ENCODE measurements at places on chromosomes 16 and 17.

DNA sequence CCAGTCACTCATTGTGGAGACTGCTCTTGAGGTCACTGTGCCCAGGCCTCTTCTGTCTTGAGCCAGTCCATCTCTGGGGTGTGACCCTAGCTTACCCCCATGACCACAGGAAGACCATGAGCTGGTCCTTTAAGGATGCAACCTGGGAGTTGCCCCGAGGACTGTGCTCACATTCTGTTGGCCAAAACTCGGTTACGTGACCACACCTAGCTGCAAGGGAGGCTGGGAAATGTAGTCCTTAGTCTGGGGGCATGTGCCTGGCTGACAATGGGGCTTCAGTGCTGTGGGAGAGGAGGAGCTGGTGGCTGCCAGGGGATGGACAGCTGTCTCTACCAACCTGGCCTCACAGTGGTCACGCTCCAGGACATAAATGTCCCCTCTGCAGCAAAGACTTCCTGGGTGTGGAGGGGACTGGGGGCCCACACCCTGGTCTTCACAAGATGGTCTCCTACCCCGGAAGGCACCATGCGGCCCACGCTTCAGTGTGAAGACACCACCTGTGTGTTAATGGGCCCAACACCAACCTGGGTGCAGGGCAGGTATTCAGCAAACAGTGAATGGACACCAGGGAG lies 55.4 kb downstream of the JPH3 start:
- no peak for DNase-seq

GRCh38 chr17:43931062-43931571 lies 11.2 kb downstream of the PPY start:
- no peak for DNase-seq

DNA sequence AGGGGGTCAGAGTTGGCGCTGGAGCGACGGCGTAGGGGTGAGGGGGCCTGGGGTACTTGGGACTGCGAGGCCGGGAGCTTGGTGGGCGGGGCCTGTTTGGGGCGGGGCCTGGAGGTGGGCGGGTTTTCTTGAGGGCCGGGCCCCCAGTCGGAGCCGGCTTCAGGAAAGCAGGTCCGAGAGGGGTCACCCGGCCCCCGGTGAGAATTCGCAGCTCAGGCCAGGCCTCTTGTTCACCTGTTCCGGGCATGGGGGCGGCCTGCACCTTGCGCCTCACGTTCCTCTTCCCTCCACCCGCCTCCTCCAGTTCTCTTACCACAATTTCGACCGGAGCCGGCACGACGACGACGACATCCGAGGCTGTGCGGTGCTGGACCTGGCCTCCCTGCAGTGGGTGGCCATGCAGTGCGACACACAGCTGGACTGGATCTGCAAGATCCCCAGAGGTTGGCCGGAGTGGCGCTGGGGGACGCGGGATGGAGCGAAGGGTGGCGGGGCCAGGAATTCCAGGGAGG lies 52.5 kb downstream of the MRC2 start:
- DNase-seq: no peak

DNA sequence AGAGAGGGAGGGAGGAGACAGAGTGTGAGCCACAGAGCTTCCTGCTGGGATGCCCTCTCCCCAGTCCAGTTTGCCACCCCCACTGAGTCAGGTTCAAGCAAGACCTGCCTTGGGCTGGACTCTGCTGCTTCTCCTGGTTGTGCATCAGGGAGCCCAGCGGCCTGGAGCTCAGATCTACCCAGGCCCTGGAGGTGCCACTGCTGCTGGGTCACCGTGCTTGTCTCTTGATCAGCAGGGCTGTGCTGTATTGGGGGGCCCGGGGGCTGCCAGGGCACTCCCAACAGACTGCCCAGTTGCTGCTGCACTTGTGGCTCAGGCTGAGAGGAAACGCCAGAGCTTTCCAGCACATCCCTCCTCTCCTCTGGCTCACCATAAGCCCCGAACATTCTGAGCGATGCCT lies 8.9 kb downstream of the TLE7 start:
- no peak for DNase-seq

DNA sequence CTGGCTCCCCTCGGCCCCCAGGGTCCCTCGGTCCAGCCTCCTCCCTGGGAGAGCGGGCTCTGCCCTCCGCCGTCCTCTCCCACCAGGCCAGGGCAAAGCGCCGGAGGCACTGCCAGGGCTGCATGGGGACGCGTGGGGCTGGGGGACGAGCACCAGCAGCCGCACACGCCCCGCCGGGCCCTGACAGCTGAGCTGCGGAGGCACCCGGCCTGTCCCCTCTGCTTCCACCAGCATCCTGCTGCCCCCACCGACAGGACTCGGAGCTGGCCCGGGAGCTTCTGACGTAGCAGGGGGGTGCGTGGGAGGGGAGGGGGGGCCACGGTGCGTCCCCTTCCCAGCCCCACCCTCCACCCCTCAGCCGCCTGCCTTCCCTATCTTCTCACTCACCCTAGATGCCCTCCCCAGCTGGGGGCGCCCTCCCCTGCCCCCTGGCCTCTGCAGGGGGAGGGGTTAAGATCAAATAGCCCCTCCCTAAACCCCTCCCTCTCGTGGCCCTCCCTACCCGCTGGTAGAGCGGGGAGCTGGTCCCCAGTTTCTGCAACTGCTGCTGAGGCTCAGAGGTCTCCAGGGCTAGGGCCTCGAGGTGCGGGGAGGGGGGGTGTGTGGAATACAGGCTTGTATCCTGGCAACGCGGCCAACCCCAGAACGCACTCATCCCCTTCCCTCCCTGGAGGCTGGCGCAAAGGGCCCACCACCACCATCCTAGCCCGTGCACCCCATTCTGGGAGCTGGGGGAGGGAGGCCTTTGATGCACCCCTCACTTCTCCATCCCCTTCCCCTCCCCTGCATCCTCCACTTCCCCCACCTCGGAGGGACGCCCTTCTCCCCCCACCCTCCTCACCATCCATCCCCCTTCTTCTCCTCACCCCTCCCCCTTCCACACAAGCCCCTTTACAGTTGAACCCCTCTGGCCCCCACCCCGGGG lies 1.0 kb downstream of the SRCIN1 start:
- DNase-seq: peak; percentile 29

GRCh38 chr16:88309908-88310265 lies 72.9 kb upstream of the ZNF469 start:
- no peak for DNase-seq

DNA sequence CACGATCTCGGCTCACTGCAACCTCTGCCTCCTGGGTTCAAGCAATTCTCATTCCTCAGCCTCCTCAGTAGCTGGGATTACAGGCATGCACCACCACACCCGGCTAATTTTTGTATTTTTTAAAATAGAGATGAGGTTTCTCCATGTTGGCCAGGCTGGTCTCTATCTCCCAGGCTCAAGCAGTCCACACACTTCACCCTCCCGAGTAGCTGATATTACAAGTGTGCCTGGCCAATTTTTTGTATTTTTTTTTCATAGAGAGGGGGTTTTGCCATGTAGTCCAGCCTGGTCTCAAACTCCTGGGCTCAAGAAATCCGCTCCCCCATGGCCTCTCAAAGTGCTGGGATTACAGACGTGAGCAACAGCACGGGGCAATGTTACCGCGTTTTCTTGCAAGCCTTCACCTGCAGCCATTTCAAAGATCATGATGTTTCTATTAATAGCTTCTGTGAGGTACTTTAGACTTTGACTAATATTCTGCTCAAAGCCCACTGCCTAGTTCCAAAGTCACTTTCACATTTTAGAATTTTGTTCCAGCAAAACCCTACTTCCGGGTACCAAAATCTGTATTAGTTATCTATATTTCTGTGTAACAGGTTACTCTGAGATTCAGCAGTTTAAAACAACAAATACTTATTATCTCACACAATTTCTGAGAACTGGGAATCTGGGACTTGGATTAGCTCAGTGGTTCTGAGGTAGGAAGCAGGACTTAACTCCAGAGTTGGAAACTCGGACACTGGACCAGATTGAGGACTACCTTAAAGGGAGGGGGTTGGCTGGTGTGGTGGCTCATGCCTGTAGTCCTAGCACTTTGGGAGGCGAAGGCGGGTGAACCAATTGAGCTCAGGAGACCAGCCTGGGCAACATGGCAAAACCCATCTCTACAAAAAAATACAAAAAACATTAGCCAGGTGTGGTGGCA lies 12.0 kb upstream of the MED13 start:
- no peak for DNase-seq

DNA sequence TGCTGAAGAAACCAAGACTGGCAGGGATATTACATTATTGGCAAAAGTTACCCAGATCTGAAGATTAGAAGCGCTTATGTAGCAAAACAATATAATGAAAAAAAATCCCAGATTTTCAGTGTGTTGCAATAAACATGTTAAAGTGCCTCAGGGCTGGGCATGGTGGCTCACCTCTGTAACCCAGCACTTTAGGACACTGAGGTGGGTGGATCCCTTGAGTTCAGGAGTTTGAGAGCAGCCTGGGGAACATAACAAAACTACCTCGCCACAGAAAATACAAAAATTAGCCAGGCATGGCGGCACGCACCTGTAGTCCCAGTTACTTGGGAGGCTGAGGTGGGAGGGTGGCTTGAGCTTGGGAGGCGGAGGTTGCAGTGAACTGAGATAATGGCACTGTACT lies 6.8 kb downstream of the ZNF207 start:
- no peak for DNase-seq

DNA sequence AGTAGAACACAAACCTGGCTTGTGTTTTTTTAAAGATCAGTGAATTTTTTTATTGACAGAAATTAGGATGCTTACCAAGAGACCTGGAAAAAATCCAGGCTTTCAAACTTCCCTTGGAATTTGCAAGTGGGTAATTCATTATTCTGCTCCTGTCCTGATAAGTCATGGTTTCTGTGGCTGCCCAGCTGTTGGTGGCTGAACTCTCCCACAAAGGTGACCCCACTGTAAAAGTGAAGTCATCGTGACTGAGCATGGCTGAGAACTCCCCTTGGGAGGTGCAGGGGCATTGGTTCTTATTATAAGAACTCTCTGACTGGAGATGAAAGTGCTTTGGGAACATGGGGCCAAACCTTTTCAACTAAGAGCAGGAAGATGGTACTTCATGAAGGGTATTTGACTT lies 46.6 kb upstream of the TANC2 start:
- DNase-seq: no peak

GRCh38 chr16:73771196-73772064 lies 525.2 kb upstream of the PSMD7 start:
- DNase-seq: no peak

DNA sequence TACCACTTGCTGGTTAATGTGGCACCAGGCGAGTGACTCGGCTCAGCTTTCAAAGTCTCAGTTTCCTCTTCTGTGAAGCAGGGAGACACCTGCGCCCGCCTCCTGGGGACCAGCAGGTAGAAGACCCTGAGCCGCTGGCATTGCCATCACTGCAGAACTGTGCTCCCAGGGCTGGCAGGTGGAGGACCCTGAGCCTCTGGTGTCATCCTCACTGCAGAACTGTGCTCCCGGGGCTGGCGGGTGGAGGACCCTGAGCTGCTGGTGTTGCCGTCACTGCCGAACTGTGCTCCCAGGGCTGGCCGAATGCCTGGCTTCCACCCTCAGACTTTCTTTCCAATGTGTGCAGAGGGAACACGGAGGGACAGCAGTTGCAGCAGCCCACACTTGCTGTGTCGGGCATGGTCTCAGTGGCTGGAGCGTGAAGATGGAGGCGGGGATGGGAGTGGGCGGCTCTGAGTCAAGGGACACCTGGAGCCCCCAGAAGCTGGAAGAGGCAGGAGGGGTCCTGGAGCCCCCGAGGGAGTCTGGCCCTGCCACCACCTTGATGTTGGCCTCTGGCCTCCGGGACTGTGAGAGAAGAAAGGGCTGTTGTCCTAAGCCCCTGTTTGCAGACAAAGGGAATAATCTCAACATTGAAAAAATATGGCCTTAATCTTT lies 75.8 kb upstream of the METTL9 start:
- DNase-seq: no peak

GRCh38 chr16:3864562-3864961 lies 16.0 kb downstream of the CREBBP start:
- no peak for DNase-seq

- no peak for DNase-seq
These were observed 17.7 kb downstream of the GFOD2 start for GRCh38 chr16:67701420-67701819.

- no peak for DNase-seq
These were observed 1.7 kb upstream of the SLC16A11 start for GRCh38 chr17:7045492-7046126.

GRCh38 chr17:68541816-68542215 lies 29.6 kb downstream of the PRKAR1A start:
- no peak for DNase-seq

- DNase-seq: peak; percentile 69
These were observed 923 bp downstream of the GDPD3 start for GRCh38 chr16:30112197-30113030.

- peak; percentile 73 for DNase-seq
These were observed 10.3 kb downstream of the NT5M start for GRCh38 chr17:17313350-17313991.

DNA sequence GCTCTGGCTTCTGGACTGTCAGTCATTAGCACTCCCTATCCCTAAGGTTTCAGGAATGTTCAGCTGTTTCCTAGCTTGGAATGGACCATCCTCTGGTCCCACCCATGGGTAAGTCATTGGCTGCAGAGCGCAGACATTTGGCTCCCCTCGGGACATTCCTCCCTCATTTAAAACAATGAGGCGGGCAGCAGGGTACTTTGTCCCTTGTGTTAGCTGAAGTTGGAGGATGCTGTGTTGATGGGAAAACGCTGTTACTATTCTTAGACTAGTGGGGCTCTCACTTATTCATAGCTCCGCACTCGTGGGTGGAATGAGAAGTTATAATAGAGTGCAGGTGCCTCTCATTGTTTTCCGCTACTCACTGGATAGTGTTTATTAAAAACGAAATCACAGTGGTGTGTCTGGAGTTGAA lies 673.8 kb downstream of the WWOX start:
- DNase-seq: no peak

DNA sequence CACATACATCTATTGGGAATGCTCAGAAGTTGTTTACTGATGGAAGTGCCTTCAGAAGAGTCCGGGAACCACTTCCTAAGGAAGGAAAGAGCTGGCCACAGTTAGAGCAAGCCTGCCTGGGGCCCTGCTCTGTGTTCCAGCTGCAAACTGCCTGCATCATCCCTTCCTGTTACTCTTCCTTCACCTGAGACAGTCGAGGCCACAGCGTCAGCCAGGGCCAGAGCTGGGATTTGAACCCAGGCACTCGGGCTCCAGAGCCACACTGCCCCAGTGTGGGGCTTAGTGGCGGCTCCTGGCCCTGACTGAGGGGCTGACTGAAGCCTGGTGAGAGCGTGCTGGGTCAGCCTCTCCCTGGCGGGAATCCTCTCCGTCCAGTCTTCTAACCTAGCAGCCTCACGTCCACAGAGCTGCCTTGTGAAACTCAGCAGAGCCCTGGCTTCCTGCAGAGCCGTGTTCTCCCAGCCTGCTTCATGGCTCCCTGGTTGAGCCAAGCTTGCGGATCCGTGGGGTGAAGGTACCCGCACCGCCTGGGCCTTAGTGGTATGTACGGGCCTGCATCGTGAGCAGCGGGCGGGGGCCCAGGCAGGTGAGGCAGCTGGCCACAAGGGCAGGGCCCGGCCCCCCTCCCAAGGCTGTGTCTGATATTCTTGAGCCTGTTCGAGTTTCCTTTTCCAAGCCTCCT lies 4.6 kb upstream of the C17orf99 start:
- no peak for DNase-seq
